ENCODE measurements at places on chromosomes 7 and 10.

DNA sequence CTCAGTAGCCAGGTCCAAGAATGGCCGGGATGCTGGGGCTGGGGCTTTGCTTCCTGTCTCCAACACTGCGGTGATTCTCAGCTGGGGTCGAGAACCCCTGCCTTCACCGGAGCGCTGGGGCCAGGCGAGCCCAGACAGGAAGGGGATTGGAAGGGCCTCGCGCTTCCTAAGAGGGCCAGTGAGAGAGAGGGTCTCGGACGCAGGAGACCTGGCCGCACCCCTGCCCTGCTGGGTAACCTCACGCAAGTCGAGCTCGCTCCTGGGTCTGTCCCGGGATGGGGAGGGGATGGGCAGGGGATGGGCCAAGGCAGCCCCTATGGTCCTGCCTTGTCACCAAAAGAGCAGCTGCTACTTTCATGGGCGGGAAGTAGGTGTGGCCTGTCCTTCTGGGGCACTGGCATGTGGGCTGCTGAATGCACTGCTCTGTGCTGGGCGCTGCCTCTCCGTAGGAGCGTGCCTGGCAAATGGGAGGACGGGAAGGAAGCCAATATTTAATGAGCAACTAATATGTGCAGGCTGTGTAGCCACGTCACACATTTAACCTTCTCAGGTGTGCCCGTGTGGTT lies 20.0 kb downstream of the KCNK18 start:
- no peak for DNase-seq

- DNase-seq: no peak
Observed at GRCh38 chr10:130897815-130898214, 413.7 kb downstream of the TCERG1L start.

GRCh38 chr7:24727154-24728120 lies 29.8 kb downstream of the GSDME start:
- no peak for DNase-seq

DNA sequence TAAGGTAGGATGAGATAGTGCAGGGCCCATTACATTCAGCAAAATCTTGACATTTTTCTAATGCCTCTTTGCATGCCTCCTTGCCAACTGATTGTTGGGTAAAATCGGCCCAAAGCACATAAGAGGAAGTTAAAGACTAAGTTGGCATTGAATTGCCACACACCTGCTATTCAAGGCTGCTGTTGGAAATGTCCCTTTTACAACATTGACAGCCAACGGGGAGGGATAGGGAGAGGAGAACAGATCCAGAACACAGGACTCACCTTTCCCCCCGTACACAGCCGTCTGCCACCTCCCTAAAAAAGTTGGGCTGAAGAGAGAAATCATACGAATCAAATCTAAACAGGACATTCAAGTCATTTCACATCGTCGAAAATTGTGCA lies 695 bp downstream of the FAM237B start:
- DNase-seq: no peak

DNA sequence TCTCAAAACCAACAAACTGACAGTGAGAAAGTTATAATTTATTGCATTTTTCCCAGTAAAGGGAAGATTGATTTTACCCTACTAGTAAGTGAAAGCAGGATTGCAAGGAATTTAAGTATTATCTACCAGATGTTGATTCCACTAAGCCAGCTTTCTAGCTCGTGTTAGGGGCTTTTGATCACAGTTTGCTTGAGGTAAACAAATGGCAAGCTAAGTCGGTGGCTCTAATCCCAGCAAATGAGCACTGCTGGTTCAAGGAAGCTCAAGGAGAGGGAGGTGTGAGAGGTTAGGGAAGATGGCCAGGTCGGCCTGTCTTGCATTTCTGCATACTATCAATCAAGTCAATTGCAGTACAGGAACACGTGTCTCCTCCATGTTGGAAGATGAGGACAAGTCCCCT lies 448.7 kb upstream of the POM121L12 start:
- DNase-seq: no peak

- DNase-seq: no peak
Observed at GRCh38 chr7:120959929-120960484, 9.4 kb downstream of the ING3 start.

GRCh38 chr7:105131033-105131656 lies 117.1 kb downstream of the KMT2E start:
- no peak for DNase-seq

DNA sequence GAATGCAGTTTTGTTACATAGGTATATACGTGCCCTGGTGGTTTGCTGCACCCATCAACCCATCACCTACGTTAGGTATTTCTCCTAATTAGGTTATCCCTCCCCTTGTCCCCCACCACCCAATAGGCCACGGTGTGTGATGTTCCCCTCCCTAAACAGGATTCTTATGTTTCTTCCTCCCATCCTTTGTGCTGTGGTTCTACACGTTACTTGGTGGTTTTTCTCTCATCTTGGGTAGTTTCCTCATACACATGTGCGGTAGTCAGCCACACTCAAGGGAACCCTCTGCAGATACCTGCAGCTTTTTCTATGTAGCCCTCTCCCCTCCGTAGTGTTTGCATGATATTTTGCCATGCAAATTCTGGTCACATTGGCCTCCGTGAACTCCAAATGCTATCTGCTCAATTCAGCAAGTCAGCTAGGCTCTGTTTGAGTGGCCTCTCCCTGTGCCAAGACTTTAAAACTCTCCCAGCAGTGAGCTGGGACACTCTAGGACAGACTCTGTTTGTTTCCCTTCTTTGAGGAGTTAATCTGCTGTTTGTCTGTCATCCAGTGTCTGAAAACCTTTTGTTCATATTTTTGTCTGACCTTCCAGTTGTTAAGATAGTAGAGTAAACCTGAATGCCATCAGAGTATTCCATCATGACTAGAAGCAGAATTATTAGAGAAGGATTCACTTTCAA lies 41.0 kb downstream of the RABGEF1 start:
- DNase-seq: no peak

DNA sequence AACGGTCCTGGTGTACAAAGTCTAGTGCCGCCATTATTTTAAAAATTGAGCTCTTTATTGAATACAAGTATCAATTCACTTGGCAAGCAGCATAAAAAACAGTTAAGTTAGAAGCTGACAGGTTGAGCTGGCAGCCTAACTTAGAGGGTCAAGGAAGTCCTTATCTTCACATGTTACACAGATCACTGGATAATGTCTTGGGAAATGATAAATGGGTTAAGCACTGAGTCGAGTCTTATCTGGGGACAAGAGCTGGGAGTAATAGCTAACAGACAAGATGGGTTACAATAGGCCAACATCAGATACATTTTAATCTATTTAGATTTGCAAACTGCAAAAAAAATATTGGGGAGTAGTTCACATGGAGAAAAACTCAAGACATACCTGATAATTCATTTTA lies 34.2 kb downstream of the SLC18A2 start:
- no peak for DNase-seq

DNA sequence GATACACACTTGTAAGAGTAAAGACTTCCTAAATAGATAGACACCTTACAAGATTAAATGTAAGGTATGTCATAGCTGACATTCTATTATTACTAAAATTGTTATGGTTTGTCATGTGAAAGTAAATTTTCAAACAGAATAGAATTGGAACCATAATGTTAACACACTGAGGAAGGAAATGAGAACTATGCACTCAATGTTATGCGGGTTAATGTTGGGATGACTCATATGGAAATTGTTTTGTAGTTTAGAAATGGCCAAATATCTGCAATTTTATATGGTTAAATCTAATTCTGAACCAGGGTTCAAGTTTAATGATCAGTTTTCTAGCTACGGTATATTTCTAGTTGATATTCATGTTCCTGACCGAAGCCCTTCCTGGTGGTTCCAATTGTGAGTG lies 214.2 kb upstream of the ADO start:
- no peak for DNase-seq

- peak; percentile 1 for DNase-seq
Observed at GRCh38 chr10:104622598-104623209, 18.4 kb upstream of the SORCS3 start.
